Stimulated activated CD8-positive, alpha-beta memory T cell treated with anti-CD3 and anti-CD28 coated beads, Interleukin-4, amount 100 ng/mL, for 1 hour (primary cell): ENCODE measurements at places on chromosomes 12 and 14.

- DNase-seq: no peak
These were observed 49.1 kb upstream of the FKBP4 start for GRCh38 chr12:2745655-2746054.

DNA sequence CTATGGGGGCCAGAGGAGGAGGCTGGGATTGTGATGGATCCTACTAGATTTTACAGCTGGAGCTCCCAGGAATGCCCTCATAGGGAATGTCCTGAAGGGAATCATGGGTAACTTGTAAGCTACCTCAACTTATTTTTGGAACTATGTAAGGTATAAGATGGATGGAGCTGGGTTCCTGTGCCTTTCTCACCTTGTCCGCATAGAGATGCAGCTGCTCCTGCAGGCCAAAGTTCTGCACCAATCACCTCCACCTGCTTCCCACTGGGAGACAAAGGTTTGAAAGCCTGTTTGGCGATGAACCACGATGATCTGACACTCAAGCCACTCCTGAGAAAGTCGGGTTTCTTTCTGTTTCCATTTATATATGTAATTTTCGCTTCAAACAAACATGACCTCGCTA is 648 bp upstream of the AKAP5 start:
- no peak for DNase-seq

- peak; percentile 43 for DNase-seq
These were observed 9.1 kb upstream of the ATG101 start for GRCh38 chr12:52060498-52061177.

DNA sequence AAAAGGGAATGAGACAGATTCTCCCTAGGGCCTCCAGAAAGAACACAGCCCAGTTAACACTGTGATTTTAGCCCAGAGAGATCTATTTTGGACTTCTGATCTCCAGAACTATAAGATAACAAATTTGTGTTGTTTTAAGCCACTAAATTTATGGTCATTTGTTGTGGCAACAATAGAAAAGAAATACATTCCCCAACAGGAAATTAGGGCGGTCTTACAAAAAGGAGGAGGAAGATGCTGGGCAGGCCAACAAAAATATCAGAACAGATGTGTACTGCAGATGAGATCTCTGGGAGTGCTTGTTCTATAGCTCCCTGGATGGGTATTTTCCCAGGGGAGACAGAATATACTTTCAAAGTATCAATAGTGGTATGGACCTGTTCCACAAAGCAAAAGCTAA is 32.0 kb upstream of the SOCS2 start:
- no peak for DNase-seq

GRCh38 chr14:81179631-81180030 is 41.1 kb downstream of the GTF2A1 start:
- DNase-seq: no peak

DNA sequence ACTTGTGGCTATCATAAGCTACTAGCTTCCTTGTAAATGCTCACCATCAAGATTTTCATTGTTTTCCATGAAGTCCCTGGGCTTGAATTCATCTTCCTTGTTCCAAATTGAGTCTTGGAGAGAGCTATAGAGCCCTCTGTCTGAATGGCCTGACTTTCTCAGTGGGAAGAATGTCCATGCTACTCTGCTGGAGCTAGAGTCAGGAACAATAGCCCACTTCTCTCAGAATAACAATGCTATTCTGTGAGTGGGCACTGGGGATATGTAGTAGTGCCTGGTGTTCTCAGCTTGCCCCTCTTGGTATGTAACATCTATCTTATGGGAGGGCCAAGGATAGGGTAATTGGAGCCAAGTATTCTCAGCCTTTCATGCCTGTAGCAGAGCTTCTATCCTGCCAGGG is 127.6 kb upstream of the TRHDE start:
- no peak for DNase-seq
